Thymus (tissue), 14 donors: ENCODE measurements at places on chromosomes 4 and X.

DNA sequence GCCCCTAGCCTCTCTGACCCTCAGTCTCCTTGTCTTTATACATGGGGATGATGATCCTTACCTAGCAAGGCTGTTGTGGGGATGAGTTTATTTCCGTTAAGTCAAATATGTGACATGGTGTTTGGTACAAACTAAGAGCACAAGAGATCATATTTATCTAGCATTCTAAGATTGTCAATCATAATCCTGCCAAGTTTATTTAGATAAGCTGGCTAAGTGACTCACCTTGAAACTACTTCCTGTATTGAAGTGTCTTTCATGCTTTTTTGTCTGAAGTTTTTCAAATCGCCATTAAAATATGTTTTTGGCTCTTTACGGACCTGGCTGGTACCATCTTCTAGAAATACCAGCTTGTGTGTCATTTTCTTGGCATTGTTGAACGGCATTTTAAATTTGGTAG is 30.7 kb downstream of the MAP7D3 start:
- DNase-seq: no peak

- DNase-seq: no peak
Observed at GRCh38 chrX:46873746-46874145, 36.9 kb downstream of the RP2 start.

DNA sequence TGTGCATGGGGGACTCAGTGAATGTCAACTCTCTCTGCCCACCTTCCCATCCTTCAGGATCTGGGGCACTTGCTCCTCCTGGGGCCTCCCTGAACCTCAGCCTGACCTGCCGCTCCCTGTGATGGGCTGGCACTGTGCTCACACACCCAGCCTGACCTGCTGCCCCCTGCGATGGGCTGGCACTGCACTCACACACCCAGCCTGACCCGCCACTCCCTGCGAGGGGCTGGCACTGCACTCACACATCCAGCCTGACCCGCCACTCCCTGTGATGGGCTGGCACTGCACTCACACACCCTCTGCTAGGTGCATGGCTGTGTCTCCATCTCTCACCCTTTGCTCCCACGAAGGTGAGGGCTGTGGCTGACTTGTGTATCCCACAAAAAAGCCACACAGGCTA is 103.4 kb downstream of the ABLIM2 start:
- no peak for DNase-seq

GRCh38 chr4:1383728-1384591 is 22.3 kb downstream of the NKX1-1 start:
- no peak for DNase-seq

DNA sequence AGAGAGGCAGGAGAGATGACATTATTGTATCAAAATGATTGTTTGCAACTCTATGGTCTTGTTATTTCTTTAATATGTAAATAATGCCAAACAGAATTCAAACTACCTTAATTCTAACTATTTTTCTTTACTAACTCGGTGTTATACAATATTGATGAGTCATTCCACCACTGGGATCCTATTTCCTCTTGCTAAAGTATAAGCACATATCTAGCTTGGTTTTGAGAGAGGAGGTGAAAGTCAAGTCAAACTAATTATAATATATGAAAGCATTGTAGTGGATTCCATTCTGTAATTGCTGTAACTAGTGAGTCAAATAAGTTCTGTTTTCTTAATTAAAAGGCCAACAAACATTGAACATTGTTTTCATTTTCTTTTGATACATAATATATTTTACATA is 837.6 kb downstream of the PDHA2 start:
- no peak for DNase-seq

- no peak for DNase-seq
Observed at GRCh38 chr4:32135642-32136041, 1415.5 kb downstream of the PCDH7 start.

DNA sequence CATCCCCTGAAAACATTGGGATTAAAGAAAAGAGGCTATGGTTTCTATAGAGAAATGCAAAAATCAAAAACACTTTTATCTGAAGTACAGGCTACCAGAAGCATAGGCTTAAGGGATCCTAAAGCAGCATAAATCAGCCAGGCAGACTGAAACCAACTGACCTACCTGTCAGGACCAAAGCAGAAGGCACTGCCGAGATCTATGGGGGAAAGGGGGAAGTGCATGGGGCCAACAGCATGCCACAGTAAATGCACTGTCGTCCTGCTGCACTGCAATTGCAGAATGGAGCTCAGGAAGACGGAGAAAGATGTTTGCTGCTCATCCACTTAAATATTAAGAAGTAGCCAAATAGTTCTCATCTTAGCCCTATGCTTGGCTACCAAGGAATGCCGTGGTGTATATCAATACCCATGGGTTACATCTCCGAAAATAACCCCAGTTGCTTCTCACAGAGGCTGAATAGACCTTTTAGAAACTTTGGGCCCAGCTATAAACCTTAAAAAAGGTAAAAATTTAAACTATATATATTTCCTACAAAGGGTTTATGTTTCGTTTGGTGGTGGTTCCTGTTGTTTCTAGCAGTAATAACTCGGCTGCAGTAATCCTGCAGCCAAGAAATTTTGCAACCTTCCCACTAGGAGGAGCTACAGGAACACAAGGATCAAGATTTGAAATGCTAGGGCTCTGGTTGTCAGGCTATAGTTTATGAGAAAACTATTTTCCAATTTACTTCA is 312.2 kb upstream of the DIAPH2 start:
- DNase-seq: no peak

- no peak for DNase-seq
Observed at GRCh38 chr4:2332976-2333319, 71.0 kb upstream of the MXD4 start.

DNA sequence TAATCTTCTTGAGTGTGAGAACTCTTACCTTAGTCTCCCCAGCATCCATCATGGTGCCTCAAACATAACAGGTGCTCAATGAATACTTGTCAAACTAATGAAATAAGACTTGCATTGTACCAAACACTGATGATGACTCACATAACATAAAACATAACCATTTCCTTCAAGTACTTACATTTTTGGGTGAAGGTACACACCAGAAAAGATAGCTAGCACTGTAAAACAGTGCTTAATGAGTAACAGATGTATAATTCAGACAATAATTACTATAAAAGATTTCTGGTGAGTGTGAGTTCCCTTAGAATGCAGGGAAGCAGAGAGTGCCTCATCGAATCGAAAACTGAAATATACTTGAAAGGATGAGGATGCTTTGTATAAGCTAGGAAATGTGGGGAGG is 70.1 kb upstream of the HCCS start:
- no peak for DNase-seq

- DNase-seq: no peak
Observed at GRCh38 chr4:67550451-67550850, 5.1 kb upstream of the CENPC start.

DNA sequence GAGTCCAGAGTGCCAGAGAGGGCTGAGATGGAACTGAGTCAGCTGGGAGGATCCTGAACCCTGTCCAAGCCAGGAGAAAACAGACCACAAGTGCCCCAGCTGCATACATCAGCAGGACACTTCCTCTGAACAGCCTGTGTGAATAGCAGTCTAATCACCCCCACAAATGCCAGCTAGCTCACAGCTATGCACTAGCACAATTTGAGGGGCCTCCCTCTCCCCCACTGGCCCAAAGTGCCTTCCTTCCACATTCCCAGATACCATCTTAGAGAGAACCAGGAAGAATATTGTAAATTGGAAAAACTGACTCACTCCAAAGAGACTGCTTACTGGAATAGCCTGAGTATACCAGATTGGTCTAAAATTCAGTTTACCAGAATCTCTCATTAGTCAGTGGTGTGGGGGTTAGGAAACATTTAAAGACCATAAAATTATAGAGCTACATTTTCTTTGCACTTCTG is 292.6 kb upstream of the KLF3 start:
- DNase-seq: no peak

DNA sequence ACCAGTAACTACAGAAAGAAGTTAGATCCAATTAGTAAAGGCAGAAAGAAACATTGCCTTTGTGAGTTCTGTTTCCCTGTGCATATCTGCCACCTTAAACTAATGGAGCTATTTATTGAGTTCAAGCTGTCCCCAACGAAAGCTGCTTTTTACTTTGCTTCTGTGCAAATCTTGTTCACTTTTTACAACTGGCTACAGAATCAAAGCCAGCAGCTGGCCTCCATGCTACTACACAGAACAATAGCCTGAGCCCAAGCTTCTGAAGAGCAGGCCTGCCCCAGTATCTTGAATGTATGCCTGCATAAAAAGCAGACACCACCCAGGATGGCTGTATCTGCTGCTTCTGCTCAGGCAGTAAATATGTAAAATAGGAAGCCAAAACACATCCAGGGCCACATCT is 28.1 kb downstream of the ANK2 start:
- DNase-seq: no peak

GRCh38 chr4:153154007-153154975 is 50.0 kb upstream of the TRIM2 start:
- no peak for DNase-seq
